ENCODE measurements at places on chromosomes 7 and 10.

DNA sequence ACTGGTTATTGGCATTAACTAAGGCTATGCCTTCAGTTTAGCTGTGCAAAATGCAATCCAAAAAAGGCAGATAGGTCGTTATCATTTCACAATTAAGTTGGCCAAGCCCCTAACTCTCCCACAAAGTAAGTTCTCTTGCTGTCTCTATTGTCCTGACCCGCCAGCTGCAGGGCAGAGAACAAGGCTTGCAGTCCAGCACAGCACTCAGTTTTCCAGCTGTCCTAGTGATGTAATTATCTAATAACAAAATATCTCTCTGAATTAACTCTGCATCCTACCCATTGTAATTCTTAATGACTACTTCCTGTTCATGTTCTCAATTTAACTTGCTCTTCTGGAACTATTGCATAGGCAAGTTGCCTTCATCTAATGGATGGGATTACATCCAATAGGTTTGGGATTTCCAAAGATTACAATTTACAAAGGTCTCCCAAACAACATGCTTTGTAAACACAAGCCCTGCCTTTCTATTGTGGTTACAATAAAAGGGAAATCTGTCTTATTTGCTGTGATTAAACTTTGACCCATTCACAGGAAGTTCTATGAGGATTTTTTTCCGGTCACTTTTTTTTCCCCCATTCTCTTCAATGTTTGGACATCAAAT, 55.2 kb downstream of the CDK6 start:
- peak; percentile 27 for DNase-seq

DNA sequence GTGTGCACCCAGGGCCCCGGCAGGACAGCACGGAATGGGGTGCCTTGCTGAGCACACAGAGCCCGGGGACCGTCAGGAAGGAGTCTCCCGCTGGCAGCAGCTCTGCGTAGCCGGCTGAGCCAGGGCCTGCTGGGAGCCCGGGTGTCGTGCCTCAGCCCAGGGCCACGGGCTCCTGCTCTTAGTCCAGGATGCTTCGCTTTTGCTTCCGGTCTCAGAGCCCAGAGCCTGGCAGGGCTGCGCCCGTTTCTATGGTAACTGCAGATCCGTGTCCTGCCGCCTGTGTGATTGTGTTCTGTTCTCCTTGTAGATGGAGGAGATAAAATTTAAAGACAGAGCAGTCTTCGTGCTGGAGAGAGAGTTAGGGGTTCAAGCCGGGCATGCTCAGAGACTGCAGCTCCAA, 53.7 kb upstream of the DPYSL4 start:
- DNase-seq = no peak

DNA sequence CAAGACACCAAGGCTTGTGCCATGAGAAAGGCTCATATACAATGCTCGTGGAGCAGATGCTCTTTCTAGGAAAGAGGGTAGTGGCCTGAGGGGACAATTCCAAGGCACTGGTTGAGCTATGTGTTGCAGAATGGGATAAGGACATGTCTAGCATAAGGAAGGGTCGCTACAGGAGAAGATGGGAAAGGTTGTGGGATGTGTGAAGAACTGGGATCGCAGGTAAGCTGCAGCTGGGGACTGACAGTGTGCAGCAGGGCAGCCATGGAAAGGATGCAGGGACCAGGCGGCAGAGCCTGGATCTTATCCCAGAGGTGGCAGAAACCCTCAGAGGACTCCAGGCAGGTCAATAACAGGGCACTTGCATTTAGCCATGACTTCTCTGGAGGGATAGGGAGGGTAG, 56.1 kb downstream of the COBL start:
- DNase-seq = no peak

GRCh38 chr7:152341039-152341913, 94.5 kb downstream of the KMT2C start:
- DNase-seq = peak; percentile 56

GRCh38 chr10:71971311-71971731, 7.1 kb downstream of the CHST3 start:
- DNase-seq = no peak

GRCh38 chr7:69208848-69209247, 389.4 kb upstream of the AUTS2 start:
- DNase-seq = no peak

- no peak for DNase-seq
Measured at GRCh38 chr7:66804001-66804400, 63.5 kb downstream of the RABGEF1 start.

GRCh38 chr7:80623503-80624252, 14.8 kb upstream of the CD36 start:
- DNase-seq = no peak

- no peak for DNase-seq
Measured at GRCh38 chr7:91690541-91691070, 189.9 kb downstream of the MTERF1 start.

DNA sequence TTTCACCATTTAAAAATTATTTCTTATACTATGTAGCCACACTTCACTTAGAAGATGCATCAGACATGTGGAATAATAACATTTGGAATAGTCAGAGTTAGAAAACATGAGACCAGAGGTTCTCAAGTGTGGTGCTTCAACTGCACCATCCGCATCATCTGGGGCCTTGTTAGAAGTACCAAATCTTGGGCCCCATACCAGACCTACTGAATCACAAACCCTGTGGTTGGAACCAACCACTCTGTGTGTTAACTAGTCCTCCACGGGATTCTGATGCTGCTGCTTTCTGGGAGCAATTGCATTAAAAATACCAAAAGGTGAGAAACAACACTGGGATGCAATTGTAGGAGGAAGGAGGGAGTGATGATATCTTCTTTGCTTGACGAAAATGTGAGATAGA, 125.2 kb downstream of the GNAT3 start:
- no peak for DNase-seq

DNA sequence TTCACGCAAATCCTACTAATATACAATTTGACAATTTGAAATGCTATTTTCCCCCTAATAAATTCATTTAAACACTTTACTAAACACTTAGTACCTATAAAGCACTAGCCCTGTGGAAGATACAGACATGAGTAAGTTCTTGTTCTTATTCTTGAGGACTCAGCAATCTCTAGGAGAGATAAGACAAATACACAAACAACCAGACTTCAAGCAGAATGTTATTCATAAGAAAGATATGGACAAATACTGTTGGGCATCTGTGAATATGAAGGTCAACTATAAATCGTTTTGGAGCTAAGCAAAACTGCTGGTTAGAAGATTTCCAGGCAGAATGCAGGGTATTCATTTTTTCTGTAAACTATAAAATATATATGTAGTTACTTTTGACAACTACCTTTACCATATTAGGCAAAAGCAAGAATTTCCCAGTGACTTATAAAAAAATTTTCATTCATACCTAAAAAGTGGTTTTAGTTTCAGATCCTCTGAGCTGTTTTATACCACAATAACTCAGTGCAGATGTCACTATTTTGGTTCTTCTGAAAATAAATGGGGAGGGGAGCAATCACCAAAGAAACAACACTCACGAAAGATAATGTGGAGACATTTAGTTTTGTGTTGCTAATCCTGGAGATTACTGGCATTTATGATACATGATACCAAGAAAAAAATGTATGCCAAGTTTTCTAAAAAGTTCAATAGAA, 3.8 kb downstream of the VPS41 start:
- no peak for DNase-seq

- DNase-seq = no peak
Measured at GRCh38 chr7:13057462-13058200, 370.2 kb downstream of the ARL4A start.

DNA sequence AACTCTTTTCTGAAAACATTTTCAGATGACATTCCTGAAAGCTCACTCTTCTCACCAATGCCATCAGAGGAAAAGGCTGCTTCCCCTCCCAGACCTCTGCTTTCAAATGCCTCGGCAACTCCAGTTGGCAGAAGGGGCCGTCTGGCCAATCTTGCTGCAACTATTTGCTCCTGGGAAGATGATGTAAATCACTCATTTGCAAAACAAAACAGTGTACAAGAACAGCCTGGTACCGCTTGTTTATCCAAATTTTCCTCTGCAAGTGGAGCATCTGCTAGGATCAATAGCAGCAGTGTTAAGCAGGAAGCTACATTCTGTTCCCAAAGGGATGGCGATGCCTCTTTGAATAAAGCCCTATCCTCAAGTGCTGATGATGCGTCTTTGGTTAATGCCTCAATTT, 16.5 kb downstream of the ANLN start:
- DNase-seq = no peak

DNA sequence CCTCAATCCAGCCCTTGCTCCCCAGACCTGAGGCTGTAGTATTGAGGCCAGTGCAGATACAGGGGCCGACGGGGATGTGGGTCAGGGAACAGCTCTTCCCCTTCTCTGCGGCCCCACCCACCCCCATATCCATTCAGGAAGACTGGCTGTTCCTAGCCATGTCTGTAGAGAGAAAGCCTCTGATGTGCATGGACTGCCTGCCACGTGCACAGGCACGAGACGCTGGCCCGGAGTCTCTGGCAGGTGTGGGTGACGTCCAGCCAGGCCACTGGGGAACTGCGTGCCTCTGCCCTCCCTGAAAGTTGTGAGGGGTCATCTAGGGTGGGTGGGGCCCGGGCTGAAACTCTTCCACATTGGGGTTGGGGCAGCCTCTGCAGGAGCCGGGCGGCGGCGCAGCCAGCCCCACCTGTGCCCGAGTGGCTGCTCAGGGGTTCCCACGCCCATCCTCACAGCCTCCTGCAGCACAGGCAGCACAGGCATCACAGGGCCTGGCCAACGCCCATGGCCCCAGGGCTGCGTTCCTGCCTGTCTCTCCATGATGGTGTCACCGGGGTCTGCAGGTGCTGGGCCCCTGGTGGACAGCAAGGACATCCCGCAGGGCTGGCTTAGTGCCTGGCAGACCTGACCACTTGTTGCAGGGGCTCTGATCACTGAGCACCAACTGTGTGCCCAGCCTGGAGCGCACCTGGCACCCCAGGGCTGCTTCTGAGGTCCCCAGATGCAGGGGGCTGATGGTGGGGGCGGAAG, 27.5 kb downstream of the MICALL2 start:
- no peak for DNase-seq

DNA sequence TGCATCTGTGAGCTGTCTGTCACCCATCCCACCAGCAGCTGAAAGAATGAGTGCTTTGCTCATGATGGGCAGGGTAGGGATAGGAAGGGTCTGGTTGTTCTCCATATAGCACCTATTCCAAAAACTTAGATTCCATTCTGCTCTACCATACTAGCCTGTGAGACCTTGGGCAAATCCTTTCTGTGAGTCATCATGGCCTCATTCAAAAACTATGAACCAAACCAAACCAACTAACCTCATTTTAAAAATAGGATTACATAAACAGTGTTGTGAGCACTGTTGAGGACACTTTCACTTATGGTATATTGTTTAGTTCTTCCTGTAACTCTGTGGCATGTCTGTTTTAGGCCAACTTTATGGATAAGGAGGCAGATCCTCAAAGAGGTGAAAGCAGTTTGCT, 30.9 kb upstream of the STEAP4 start:
- no peak for DNase-seq

- DNase-seq = no peak
Measured at GRCh38 chr10:80966326-80966986, 428.8 kb downstream of the SH2D4B start.

DNA sequence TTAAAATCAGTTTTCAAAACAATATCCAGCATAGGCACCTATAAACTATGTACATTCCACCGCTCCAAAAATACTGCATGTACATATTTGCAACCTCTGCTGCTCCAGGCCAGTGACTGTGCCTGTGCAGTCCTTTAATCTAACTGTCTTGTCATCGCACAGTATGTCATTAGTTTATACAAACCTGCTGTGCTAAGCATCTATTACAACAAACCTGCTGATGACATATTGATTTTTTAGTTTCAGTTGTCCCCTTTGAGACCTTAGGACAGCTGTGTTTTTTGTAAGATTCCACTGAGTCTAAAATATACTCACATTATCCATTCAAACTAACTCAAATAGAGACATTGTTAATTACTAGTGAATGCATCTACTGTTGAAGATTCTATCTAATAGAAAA, 33.1 kb downstream of the SEMA3C start:
- DNase-seq = no peak

DNA sequence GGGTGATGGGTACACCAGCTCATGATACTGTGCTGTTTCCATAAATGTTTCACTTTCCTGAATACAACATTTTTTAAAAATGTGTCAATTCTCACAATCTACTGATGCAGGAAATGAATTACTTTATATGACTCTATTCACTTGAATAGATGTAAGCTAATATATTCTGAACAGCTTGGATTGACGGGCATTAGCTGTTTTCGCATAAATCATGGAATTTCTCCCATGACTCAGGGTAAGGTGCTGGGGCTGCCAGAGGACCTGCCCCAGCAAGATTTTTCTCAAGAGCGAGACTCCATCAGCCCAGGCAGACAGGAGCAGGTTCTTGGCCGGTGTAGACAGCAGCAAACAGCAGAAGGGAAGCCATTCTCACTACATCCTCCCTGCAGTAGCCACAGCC, 107.1 kb downstream of the PFKFB3 start:
- DNase-seq = no peak

GRCh38 chr7:1593091-1593866, 23.4 kb upstream of the PSMG3 start:
- DNase-seq = no peak

GRCh38 chr10:104683567-104683966, 42.5 kb downstream of the SORCS3 start:
- DNase-seq = no peak

GRCh38 chr10:8449909-8450308, 395.4 kb downstream of the GATA3 start:
- DNase-seq = no peak

DNA sequence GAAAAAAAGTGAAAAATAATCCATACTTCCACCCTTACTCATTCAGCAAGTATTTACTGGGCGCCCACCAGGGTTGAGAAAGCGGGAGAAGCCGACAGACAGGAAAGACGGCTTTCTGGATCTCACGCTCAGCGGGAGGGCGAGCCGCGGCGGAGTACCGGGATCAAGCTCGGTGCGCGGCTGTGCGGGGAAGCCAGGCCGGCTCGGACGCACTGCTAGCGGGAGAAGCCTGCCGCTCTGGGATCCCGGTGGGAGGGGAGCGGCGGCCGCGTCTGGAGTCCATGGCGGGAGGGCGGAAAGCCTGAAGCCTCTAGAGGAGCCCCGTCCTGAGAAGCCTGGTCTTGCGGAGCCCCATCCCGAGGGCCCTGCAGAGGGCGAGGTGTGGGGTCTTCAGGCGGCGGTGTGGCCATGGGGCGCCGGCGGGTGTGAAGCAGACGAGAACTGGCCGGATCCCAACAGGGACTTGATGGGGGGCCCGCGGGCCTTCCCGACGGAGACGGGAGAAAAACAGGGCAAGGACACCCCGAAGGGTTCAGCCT, 82.9 kb downstream of the VIPR2 start:
- DNase-seq = no peak

- no peak for DNase-seq
Measured at GRCh38 chr7:155803418-155804376, 8.6 kb downstream of the SHH start.

GRCh38 chr7:23474829-23475575, 4.7 kb upstream of the IGF2BP3 start:
- DNase-seq = no peak

DNA sequence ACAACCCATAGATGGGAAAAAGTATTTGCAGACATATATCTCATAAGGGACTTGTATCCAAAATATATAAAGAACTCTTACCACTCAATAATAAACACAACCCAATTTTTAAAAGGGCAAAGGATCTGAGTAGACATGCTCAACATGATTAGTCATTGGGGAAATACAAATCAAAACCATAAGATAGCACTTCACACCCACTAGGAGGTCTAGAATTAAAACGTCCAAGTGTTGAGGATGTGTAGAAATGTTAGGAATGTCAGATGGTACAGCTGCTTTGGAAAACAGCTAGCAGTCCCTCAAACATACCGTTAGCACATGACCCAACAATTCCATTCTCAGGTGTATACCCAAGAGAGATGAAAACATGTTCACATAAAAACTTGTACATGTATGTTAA, 8.3 kb downstream of the PSTK start:
- no peak for DNase-seq

GRCh38 chr7:32531402-32531801, 36.1 kb downstream of the AVL9 start:
- no peak for DNase-seq

Measured in small intestine (tissue), 16 donors.